ENCODE measurements at places on chromosomes 5 and 9. TPM values are rescaled to one million over a fixed set of nuclear protein-coding genes. Genes with fewer than 3 reads are reported as not detected.

DNA sequence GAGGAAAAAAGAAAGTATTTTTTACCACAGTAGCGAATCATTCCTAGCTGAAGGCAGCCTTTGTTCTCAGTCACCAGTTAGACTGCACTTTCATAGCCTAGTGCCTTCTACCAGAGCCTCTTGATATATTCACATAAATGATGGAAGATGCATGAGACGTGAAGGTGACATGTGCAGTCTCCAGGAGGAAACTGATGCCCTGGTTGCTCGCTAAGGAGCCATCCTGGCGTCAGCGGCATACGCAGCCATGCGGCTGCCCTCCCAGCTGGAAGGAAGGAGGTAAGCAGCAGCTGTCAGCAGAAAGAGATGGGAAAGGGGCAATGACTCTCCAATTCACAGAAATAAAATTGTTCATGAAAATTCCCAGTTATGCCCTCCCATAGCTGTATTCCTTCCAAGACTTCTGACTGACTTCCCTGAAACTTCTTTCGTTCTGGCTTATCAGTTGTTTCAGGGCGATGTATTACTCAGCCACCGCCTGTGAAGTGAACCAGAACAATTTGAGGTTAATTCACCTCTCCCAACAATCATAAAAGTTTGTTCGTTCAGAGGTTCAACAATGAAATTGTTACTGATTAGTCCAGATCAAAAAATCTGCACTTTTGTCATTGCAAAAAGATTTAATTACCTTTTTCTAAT lies 331.2 kb downstream of the NR2F1-AS1 start:
- no peak for DNase-seq

DNA sequence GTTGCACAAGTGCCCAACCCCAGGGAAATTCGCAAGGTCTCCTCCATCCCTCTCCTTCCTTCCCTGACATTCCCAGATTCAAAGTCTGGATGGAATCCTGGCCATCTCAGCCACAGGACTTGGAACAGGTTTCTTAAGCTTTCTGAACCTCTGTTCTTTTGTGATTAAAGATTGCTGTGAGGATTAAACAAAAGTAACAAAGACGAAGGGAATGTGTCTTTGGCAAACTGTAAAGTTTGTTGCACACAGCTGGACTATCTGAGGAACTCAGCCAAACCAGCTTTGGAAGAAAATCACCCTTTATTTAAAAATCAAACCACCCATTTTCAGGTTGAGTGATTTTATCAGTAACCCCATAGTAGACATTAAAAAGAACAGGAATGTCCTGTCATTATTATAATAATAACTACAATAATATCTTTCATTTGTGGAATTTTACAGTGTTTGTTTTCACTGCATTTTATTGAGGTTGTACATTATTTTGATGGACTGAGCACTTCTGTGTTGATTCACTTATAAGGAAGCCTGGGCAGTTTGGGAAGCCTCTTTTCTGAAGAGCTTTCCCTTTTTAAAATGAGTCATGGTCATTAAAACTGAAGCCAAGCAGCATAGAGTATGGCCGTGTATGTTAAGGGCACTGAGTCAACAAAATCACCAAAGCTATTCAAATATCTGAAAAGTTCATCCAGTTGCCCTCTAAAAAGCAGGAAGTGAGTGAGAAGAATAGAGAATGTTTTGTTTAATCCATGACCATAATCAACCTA lies 310.2 kb downstream of the AGTPBP1 start:
- no peak for DNase-seq

DNA sequence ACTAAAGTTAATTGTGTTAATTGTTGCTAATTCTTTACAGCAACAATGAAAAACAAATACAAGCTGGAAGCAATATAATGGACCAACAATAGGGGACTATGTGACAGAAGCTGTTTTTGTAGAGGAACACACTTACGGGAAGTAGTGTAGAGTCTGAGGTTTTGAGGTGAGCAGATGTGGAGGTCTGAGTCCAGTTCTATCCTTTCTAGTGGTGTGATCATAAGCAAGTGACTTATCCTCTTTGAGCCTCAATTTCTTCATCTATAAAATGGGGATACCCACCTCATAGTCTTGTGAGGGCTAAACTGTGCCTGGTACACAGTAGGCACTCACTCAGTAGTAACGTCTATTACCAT lies 28.3 kb downstream of the ALG2 start:
- no peak for DNase-seq

DNA sequence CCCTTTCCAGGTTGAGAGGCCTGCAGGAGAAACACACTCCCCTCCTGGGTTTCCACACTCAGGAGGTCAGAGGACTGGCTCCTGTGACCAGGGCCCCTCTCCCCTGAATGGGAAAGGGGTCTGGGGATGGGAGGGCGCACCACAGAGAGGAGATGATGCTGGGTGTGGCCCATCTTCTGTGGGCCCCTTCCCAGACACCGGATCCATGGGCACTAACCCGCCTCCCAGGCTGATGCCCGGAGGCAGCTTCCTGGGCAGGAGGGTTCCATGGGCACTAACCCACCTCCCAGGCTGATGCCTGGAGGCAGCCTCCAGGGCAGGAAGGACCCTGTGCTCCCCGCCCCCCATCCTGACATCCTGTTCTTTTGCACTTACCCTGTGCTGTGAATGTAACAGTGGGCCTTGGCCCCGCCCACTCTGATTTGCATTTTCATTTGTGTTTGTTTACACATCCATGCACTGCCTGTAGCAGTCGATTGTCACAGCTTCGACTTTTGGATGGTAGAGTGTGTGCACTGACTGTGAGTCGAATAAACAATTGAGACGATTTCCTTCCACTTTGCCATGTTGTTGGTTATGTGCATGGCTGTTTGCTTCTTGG lies 9.3 kb upstream of the DOLPP1 start:
- peak; percentile 73 for DNase-seq

TSLP gene
- total RNA-seq = 0.20 TPM

DIPK1B gene
- total RNA-seq = 47.8 TPM

DNA sequence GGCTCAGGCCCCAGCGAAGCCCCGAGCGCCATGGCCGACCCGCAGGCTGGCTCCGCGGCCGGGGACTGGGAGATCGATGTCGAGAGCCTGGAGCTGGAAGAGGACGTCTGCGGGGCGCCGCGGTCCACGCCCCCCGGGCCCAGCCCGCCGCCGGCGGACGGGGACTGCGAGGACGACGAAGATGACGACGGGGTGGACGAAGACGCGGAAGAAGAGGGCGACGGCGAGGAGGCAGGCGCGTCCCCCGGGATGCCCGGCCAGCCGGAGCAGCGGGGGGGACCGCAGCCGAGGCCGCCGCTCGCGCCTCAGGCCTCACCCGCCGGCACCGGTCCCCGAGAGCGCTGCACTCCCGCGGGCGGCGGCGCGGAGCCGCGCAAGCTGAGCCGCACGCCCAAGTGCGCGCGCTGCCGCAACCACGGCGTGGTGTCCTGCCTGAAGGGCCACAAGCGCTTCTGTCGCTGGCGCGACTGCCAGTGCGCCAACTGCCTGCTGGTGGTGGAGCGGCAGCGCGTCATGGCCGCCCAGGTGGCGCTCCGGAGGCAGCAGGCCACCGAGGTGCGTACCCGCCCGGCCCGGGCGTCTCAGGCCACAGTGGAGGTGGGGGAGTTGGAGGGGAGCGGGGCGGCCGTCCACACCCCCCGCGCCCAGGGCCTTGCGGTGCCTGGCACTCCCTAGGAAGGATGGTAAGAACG lies 1.6 kb downstream of the DMRT2 start:
- DNase-seq = no peak

ARSI gene
- 5.4 TPM for total RNA-seq

PCDHGC4 gene
- total RNA-seq = 20.0 TPM

- no peak for DNase-seq
Observed at GRCh38 chr9:68744426-68744825, 39.4 kb downstream of the PIP5K1B start.

DNA sequence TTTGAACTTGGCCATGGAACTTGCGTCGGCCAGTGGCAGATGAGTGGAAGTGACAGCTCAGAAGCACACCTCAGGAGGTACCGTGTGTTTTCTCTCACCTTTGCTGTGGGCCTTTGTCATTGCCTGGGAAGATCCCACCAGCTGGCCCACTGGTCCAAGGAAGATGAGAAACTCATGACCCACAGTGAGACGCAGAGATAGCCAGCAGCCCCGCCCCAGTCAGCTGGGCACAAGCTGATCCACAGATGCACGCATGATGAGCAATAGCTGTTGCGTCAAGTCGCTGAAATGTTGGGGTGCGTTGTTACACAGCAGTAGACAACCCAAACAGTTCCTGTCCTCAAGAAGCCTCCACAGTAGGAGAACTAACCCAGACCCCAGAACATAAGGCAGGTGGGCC lies 30.8 kb upstream of the UNC5A start:
- DNase-seq = no peak

DNA sequence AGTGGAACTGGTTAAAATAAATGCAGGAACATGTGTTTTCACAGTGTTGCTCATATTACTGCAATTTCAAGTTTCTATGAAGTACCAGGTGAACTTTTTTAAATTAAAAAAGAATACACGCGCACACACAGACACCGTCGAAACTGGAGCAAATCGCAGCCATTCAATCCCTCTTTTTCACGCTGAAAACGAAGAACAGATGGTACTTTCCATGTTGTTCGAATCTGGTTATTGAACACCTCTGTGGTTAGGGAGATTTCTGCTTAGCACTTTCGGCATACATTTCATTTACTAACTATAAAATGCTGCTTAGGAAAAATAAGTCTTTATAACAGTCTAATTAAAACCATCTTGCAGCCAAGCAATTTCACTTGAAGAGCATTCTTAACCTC lies 6.8 kb downstream of the ZNF608 start:
- no peak for DNase-seq

DPYSL3 gene
- total RNA-seq = 200 TPM

GRCh38 chr9:84869091-84869490 lies 199.6 kb downstream of the NTRK2 start:
- no peak for DNase-seq

GRCh38 chr5:73188764-73189531 lies 16.0 kb downstream of the TMEM174 start:
- DNase-seq = peak; percentile 9

GABRA1 gene
- 25.3 TPM for total RNA-seq

CDO1 gene
- 64.3 TPM for total RNA-seq

GRCh38 chr9:91694081-91694870 lies 255.8 kb downstream of the ROR2 start:
- no peak for DNase-seq

GRCh38 chr5:125160787-125161502 lies 414.5 kb upstream of the ZNF608 start:
- no peak for DNase-seq

NIPAL4 gene
- total RNA-seq = 1.1 TPM

DNA sequence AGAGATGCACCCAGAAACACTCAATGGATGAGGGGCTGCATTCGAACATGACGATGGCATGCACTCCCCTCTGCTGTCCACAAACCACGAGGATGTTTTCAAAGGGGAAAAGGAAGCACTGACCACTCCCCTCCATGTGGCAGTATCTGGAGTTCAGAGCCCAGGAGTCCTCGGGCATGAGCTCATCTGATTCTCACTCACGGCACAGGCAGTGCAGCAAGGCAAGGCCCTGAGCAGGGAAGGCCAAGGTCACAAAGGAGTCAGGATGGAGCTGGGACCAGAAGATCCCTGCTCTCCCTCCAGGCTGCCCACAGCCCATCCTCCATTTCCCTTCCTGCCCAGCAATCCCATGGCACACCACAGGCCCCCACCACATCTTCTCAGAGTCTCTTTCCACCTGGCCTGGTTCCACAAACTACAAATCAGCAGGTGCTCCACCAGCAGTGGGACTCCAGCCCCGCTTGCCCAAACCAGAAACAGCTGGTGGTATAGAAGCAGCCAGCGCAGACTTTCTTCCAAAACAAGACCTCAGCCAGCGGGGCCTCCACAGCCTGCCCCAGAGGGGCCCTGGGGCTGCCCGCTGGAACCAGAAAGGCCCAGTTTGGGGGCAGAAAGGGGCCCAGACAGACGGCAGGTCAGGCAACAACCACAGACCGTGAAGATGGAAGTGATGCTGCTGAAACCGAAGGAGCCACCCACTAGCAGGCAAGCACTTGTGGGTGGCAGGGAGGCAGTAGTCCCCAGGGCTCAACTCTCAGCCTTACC lies 12.2 kb downstream of the TNIP1 start:
- DNase-seq = no peak

- peak; percentile 52 for DNase-seq
Observed at GRCh38 chr5:58999804-59000203, 416.9 kb downstream of the RAB3C start.

CNTLN gene
- total RNA-seq = 21.7 TPM

DNAI1 gene
- 3.5 TPM for total RNA-seq

DNA sequence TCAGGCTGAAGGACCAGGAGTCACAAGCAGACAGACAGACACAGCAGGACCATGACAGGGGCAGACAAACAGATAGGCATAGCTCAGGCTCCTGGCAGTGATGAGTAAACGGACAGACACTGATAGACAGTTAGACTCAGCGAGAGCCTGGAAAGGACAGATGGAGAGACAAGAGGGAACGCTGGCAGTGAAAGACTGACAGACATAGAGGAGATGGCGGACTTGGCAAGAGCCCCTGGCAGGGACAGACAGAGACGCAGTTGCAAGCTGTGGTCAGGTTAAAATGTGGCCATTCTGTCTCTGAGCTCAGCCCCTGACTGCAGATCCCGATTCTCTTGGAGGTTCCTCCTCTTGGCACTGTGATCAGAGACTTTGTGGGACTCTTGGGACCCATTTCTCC lies 13.6 kb downstream of the CSF2 start:
- DNase-seq = no peak

DNA sequence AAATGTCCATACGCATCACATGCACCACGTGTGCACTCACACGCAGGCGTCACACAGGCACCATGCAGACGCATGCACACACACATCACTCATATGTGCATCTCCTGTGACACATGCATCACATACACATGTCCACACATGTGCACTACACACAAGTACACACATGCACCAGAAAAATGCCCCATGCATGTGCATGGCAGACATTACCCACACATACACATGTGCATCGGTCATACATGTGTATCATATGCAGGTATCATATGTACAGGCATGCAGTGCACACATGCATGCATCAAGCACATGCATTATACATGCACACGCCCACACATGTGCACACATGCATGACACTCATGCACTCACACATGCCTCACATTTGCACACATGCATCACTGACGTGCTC lies 26.1 kb downstream of the ADAMTS2 start:
- no peak for DNase-seq

GRCh38 chr5:150647275-150648251 lies 7.1 kb downstream of the SYNPO start:
- DNase-seq = peak; percentile 72

GRCh38 chr5:37412515-37412914 lies 33.4 kb downstream of the WDR70 start:
- DNase-seq = no peak

SLC35A4 gene
- total RNA-seq = 10.0 TPM

ACSL6 gene
- total RNA-seq = 27.9 TPM

GRCh38 chr5:81729276-81729675 lies 21.6 kb downstream of the SSBP2 start:
- DNase-seq = no peak
